ENCODE measurements at places on chromosomes 12 and 14.

GRCh38 chr12:87405918-87406317, 623.3 kb downstream of the C12orf50 start:
- DNase-seq = no peak

- DNase-seq = no peak
These were observed 33.2 kb upstream of the STRN3 start for GRCh38 chr14:31059152-31059924.

DNA sequence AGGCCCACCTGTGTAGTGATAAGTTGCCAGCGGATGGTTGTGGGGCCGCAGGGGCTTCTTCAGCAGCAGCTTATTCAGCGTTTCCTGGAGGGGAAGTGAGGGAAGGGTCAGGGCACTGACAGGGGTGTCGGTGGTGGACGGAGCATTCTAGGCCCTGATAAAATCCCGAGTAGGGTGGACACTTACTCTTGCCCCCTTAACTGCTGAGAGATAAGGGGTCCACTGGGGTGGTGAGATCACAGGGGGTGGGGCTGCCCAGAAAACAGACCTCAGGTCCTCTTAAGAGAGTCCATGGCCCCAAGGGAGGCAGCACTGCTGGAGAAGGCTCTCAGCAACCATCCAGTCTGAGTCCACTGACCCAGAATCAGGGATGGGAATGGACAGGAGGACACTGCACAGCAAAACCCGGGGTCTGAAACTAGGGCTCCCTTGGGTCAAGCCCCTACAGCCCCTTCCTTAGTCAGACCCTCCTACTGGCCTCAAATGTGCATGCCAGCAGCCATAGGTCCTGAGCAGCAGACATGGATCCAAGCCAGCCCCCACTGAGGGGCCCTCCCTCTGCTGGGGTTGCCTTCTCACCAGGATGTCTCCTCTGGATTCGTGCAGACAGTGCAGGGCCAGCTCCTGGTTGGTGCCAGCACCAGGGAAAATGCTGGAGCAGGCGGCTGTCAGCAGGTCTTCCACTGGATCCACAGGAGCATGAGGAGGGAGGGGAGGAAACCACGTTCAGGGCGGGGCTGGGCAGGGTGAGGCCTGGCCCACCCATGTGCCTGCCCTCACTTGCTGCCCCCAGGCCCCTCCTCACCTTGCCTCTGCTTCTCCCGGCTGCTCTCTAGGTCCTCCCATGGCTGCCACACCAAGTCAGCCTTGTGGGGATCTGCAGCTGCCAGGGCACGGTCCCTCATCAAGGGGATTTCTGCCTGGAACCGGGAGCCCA, 12.1 kb upstream of the PNMA1 start:
- no peak for DNase-seq

- no peak for DNase-seq
These were observed 12.7 kb downstream of the SLC11A2 start for GRCh38 chr12:51013441-51013840.

GRCh38 chr12:92110083-92110640, 35.5 kb downstream of the BTG1 start:
- DNase-seq = no peak

DNA sequence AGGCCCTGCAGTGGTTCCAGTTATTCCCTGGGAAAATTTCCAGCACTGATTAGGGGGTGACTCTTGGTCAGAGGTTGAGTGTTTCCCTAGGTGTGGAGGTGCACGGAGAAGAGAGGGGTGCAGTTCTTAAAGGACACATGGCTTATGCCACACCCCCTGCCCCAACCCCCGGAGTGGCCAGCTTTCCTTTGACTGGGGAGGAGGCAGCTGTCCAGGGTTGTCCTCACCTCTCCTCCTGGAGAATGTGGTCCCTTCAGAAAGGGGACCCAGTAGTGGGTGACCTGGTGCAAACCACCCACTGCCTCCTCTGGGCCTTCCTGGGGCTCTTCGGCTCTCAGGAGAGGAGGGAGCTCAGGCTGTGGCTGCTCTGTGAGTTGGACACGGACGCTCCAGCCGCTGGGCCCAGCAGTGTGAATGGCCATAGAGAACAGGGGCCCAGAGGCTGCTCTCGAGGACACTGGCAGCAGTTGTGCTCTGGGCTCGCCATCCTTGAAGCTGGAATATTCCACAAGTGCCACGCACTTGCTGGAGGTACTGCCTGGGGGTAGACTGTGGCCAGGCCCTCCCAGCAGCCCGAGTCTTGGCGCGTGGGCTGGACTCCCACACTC, 13.6 kb downstream of the PACS2 start:
- no peak for DNase-seq

- DNase-seq = no peak
These were observed 15.5 kb downstream of the RIC8B start for GRCh38 chr12:106790020-106790419.

- no peak for DNase-seq
These were observed 11.8 kb downstream of the BAG5 start for GRCh38 chr14:103550451-103551337.

GRCh38 chr12:51661836-51662235, 70.8 kb downstream of the SCN8A start:
- no peak for DNase-seq

GRCh38 chr12:109880938-109881337, 597 bp upstream of the GLTP start:
- no peak for DNase-seq

GRCh38 chr14:83826838-83827237, 1703.1 kb upstream of the FLRT2 start:
- no peak for DNase-seq

DNA sequence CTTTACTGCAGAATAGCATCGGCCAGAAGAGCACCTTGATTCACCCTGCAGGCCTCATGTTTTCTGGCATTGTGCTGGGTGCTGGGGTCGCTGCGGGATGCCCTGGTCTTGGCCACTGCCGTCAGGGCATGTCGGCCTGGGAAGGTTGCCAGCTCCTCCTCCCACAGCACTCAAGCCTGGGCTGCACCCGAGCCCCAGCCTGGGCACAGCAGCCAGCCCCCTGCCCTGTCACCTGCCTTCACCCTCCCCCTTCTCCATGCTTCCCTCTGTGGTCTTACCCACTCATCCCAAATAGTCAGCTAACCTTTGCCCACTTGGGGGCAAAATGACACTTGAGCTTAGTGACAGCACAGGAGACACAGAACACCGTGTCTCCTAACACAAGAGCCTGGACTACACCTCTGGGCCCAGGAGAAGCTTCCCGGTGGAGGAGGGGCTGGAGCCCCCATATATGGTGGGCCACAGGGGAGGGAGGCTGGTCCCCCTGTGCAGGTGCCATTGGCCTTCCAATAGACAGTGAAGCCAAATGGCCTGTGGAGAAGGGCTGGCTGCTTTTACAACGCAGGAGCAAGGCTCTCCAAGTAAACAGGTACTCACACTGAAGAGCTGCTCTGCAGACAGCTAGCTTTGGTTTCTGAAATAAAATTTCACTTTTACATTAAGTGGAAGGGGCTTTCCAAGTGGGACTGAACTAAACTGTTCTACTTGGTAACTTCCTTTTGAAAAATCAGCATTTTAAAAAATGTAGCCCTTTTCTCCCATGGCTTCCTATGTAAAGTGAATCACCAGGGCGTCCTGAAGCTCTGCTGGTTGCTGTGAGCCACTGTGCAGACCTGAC, 51.2 kb upstream of the AMN start:
- DNase-seq = no peak

DNA sequence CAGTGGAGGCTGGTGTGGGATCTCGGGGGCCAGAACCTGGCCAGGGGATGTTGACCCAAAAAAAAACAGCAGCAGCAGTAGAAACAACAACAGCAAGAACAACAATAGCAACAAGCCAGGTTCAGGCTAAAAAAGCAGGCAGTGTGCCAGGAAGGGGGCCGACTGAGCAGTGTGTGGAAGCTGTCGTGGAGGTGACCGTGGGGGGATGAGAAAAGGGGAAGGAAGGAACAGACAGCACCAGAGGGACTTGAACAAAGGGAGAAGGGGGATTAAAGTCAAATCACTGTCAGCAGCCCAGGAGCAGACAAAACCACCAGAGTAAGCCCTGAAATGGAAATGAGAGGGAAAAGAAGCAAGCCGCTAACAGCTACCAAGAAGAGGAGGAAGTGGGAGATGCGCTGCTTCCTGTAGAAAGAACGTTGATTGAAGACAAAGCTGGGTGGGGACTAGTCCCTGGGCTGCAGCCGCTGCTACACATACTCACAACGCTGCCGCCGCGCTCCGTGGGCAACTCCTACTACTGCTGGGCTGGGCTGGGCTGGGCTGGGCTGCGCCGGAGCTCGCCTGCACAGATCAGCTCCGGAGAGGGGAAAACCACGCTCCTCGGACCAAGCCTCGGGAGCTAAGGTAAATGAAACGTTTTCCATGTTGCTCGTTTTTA, at the start of gene GNG2:
Gene GNG2, plus strand, starts transcription at position 449 of the 661 bp plus-strand sequence. CDS start 90,067 bp downstream, outside the sequence.
- peak; percentile 64 for DNase-seq

- no peak for DNase-seq
These were observed 86.0 kb upstream of the SLC38A2 start for GRCh38 chr12:46458500-46459102.

GRCh38 chr12:83700838-83701237, 1014.1 kb downstream of the TMTC2 start:
- DNase-seq = no peak

GRCh38 chr12:67772267-67773169, 124.0 kb downstream of the DYRK2 start:
- DNase-seq = no peak

GRCh38 chr14:32593290-32593942, 264.3 kb downstream of the AKAP6 start:
- DNase-seq = no peak

DNA sequence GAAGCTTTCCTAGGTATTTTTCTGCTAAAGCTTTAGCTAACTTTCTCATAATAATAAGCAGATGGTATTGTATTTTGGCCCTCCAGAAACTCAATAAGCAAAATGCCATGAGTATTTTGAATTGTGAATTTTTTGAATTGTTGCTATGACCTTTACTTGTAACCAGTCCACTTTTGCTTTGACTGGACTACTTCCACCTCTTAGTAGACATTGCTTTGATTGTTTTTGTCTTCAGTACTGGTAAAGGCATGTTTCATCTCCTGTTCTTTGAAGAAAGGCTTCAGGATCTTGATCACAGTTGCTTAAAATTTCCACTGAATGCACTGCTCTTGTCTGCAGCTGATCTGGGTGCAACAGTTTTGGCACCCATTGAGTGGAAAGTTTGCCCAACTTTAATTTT, 102.3 kb downstream of the TRMT5 start:
- DNase-seq = no peak

DNA sequence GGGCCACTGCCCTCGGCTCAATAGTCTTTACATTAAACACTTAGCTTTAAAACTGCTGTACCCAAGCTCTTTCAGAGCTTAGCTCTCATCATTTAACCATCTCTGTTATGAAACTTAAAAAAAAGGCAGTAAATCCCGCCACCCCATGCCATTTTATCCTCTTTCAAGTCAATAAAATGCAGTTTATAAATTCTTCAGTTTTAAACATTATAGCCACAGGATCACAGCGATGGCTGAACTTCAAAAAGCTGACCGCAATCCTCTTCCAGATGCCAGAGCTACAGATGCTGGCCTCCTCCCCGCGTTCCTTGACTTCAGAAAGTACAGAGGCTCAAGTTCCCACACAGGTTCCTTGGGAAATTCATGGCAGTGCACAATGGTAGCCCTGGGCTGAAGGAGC, 4.2 kb downstream of the OR10G3 start:
- DNase-seq = no peak

DNA sequence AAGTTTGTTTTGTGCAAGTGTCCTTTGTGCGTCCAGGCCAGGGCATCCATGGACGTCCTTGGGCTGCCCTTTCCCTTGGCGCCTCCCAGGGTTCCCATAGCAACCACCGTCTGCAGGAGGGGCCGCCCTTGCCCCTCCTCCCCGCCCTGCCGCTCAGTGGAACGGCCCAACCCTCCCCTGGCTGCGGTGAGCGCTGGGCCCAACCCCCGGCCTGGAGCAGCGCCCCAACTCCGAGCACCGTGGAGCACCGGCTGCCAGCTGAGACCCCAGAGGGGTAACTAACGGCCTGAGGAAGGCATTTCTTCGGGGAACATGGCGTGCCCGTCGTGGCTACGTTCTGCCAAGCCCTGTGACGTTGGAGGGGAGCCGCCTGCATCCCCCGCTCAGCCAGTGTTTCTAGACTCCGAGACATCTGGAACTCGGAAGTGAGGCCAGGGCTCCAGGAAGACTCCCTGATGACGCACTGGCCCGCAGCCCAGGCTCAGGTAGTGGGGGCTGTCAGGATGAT, 5.3 kb upstream of the ACACB start:
- peak; percentile 6 for DNase-seq

DNA sequence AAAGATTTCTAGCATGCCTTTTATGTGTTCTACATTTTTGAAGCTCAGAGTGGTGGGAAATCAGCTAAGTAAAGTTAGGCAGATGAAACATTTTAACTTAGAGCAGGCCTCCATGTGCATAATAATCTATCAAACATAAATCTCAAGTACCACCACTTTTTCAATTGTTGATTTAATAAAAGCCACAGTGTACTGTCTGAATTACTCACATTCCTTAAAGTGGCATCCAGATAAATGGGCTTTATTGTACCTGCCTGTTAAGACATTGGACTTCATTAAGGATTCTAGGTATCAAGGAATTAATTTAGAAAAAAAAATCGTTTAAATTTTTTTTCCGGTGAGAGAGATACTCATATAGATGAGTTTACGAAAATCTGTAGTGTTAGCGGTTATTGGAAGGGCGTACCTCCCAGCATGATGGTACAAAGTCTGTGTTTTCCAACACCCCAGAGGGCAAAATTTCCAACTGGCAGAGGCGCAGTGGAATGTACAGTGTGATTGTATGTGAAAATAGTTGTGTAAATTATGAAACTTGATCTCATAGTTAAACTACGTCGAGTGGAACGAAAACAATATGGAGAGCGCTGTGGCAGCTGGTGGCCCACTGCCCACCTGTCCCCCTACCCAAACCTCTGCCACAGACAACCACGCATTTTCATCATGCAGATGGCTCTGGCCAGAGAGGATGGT, 25.0 kb downstream of the ELK3 start:
- DNase-seq = no peak

- DNase-seq = no peak
These were observed 446.0 kb downstream of the PDZRN4 start for GRCh38 chr12:41634091-41634490.

DNA sequence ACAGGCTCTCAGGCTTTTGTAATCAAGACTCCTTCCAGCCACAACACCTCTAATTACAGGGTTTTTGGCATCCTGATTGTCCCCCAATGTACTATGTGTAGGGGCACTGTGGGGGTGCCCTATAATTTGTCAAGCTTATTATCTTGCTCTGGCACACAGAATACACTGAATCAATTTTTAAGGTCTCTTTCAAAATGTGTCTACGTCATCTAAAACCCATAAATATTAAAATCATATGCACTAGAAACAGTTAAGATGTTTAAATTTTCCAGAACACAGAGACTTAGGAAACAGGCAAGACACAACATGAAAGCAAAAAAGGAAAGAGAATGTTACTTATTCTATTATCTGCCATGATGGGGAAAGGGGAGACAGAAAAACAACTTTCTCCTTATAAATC, 665.7 kb downstream of the NRXN3 start:
- no peak for DNase-seq

- no peak for DNase-seq
These were observed 194.0 kb downstream of the DPF3 start for GRCh38 chr14:72699852-72700257.
